Activated CD4-positive, alpha-beta T cell treated with anti-CD3 and anti-CD28 coated beads, Interleukin-2, amount 50 U/mL, for 16 hours (primary cell): ENCODE measurements at places on chromosomes 6 and 20.

DNA sequence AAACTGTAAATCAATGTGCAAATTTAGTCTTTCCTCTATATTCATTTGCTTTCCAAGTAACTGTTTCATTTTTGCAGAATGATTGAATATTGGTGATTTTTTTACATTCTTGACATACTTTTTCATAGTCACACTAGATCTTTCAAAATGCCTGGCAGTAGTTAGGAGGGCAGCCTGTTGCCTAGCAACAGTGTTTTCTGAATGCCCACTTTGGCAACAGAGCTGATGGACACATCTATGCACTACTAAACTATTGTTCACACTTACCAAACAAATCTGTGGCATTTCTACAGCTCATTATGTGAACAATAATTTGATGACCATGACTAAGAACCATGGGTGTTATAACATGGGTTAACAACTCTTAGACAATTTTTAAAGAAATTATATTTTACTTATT lies 438.0 kb upstream of the IMPG1 start:
- DNase-seq: no peak

GRCh38 chr6:3175715-3176402 lies 18.5 kb upstream of the TUBB2A start:
- no peak for DNase-seq

DNA sequence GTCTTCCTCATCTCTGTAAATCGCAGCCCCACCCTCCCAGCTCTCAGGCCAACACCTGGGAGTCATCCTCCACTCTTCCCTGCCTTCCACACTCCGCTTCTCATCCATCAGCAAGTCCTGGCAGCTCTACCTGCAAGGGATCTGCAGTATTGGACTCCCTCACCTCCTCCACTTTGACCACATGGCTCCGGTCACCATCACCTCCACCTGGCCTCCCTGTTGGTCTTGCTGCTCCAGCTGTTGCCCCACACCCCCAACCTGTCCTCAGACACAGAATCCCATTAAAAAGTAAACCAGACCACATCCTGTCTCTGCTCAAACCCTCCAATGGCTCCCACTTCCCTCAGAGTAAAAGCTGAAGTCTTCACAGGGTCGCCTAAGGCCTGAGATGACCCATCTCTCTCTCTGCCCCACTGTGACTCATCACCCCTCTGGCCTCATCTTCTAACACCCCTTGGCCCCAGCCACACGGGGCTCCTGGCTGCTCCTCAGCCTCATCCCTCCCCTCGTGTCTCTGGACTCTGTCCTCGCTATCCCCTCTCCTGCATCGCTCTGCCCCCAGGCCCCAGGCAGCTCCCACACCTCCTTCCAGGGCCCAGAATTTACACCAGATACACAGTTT lies 185.1 kb upstream of the SULF2 start:
- no peak for DNase-seq

GRCh38 chr6:21085643-21086042 lies 507.9 kb upstream of the SOX4 start:
- DNase-seq: no peak

DNA sequence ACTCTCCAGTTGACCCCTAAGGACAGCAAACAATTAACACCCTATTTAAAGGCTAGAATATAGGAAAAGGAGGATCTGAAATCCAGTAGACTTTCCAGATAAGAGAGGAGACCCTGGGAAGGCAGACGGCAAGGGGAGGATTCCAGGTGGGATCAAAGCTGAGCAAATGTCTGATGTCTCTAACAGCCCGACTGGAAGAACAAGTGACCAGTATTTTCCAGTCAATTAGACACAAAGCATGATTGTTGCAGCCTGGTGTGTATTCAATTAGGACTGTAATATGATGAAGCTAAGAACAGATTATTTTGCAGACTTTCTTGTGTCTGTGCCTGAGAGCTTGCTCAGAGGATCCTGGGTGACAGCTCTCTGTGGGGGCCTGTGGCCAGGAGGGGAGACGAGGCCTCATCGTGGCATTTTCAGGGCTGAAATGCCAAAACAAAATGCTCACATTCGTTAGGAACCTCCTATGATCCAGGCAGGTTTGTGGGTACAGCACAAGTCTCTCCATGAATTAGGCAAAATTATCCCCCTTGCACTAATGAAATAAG lies 471.8 kb upstream of the AGPAT4 start:
- no peak for DNase-seq

DNA sequence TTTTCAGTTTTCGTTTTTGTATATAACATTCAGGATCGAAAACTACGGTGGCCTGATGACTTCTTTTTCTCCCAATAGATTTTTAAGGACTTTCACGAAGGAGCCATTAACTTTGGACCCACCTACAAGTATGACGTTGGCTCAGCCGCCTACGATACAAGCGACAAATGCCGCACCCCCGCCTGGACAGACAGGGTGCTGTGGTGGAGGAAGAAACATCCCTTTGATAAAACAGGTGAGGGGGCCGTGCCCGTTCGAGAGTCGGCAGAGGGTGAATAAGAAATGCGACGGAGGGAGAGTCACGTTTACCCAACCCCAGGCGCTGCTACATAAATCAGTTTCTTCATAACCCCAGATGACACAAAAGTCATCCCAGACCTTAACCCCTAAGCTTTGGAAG lies 91.5 kb downstream of the SERAC1 start:
- no peak for DNase-seq

- no peak for DNase-seq
Measured at GRCh38 chr20:43095034-43095433, 94.7 kb downstream of the PTPRT start.

DNA sequence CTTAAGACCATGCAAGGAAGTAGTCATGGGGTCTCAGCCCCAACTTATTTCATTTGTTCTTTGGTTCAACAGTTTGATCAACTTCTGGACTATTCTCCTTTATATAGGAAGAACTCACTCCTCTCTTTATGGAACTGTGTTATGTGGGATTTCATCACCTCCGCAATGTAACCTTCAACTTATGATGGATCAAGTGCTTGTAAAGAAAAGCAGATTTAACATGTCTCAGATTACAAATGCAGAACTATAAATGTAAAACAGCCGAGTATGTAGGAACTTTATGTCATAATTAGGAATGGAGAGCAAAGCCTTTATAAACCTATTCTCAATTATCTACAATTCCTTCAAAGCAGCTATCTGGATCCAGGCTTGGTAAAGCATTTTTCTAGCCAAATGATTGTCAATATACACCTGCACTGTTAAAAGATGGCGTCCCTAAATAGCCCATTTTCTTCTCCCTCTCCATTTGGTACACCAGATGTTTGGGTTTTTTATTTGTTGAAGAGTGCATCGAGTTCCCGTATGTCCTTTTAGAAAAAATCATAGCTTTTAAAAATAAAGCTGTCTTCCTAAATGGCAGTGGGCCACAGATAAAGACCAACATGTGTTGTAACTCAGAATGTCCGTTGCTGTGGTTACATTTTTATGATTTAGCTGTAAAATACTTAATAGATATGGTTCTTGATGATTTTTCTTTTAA lies 985.1 kb upstream of the SLC35B3 start:
- DNase-seq: no peak

GRCh38 chr20:8082025-8082424 lies 50.0 kb upstream of the PLCB1 start:
- no peak for DNase-seq

DNA sequence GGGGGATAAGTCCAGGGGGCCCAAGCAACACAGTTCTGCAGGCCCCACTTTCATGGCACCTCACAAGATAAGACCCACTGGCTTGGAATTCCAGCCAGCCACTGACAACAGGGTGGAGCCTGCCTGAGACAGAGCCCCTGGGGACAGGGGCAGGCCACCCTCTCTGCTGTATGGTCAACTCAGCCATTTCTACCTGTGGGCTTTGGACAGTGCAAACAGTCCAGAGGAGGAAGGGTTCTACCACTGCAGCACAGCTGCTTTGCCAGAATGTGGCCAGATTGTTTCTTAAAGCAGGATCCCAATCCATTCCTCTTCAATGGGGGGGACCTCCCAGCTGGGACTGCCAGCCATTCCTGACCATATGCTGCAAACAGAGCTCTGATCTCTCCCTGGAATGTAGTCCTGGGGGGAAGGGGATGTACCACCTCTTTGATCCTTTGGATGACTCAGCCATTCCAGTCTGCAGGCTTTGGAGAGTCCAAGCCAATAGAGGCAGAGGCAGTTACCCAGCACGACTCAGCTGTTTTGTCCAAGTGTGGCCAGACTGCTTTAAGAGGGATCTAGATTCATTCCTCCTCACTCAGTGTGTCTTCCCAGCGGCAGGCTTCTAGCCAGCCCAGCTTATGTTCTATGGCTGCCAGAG lies 842.2 kb downstream of the EPHA7 start:
- DNase-seq: no peak

DNA sequence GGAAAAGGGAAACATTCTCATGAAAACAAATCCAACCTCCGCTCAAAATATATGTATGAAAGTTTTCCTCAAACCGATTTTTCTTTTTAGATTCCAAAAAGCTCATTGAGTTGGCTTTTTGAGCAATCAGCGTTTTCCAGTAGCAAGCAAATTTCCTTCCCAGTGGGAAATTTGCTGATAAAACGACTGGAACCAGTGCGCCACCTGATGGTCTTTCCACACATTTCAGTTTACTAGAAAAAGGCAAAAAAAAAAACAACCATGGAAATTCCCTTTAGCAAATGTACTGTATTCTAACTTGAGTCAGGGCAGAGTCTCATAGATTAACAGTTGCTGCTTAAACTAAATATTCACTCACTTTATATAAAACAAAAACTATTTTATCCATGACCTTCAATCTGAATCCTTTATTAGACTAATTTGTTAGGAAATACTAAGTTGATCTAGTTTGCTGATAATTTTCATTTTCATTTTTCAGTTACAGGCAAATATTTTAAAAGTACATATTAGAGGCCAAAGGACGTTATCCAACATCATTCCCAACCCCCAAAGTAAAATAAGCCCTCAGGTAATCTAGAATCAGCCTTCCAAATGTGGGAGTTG lies 271.5 kb downstream of the FOXA2 start:
- DNase-seq: no peak

GRCh38 chr20:21493049-21493448 lies 20.8 kb downstream of the NKX2-2 start:
- no peak for DNase-seq

DNA sequence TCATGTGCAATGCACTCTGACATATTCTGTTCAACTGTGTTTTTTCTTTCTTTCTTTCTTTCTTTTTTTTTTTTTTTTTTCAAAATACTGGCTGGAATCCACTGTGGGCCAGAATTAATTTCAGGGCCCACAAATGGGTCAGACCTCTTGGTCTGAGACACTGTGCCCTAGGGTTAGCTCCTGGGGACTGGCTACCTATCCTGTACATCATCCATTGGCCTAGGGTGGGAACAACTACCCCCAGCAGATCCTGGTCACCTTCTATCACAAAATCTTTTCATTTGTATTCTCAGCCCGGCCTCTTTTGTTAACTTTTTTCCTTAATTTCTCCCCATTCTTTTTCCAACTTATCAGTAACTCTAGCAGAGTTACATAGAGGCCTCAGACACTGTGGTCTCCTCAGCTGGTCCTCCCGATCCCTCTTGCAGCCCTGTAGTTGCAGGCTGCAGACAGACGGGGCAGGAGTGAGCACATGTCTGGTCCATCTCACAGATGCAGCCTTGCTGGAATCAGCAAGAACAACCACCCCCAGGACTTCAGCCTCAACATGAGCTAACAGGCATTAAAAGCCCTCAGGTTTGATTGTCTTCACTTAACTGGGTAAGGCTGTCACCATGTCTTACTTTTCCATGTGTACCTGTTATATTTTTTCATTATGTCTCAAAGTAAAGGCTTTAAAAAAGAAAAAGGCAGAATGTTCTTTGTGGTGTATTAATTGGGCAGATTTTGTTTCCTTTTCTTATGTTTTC lies 41.3 kb downstream of the TXLNB start:
- DNase-seq: peak; percentile 76

GRCh38 chr6:148771212-148771601 lies 24.4 kb downstream of the UST start:
- no peak for DNase-seq

GRCh38 chr6:42378125-42378524 lies 73.6 kb downstream of the TRERF1 start:
- peak; percentile 80 for DNase-seq

DNA sequence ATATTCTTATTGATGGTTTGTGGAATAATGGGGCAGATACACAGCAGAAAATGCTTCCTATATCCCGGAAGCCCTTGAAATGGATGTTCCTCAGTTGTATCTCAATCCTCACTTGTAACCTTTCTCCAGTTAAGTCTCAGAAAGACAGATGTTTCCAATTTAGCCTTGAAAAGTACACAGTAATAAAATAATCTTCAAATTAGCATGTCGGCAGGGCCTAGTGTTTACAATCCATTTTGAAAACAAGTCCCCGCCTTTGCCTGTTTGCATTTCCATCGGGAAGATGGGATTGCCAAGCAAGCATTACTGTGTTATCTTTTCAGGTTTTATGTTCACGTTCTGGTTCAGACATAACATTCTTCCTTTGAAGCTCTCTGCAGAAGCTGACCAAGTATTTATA lies 41.5 kb downstream of the SNRNP48 start:
- DNase-seq: no peak

- no peak for DNase-seq
Measured at GRCh38 chr6:147078602-147079001, 125.6 kb upstream of the STXBP5 start.
